ENCODE measurements at places on chromosomes 2 and 18. TPM values are rescaled to one million over a fixed set of nuclear protein-coding genes. Genes with fewer than 3 reads are reported as not detected.

GPR39 gene
- not detected for total RNA-seq

ACTG2 gene
- total RNA-seq: not detected

RFX8 gene
- 1.0 TPM for total RNA-seq

CD226 gene
- 66.8 TPM for total RNA-seq

PDE11A gene
- not detected for total RNA-seq

SAG gene
- 1.3 TPM for total RNA-seq

PSMA8 gene
- 1.3 TPM for total RNA-seq

CNDP1 gene
- not detected for total RNA-seq

CENPA gene
- total RNA-seq: 37.8 TPM

KIF3C gene
- 5.3 TPM for total RNA-seq

SNED1 gene
- 3.8 TPM for total RNA-seq

OR6B2 gene
- total RNA-seq: not detected

GKN2 gene
- total RNA-seq: not detected

NPPC gene
- not detected for total RNA-seq

SCG2 gene
- total RNA-seq: not detected

HOXD4 gene
- total RNA-seq: not detected

CNGA3 gene
- not detected for total RNA-seq

All from activated CD4-positive, alpha-beta memory T cell treated with anti-CD3 and anti-CD28 coated beads for 36 hours (primary cell).